ENCODE measurements at places on chromosomes 5 and 9. TPM values are rescaled to one million over a fixed set of nuclear protein-coding genes. Genes with fewer than 3 reads are reported as not detected.

DNA sequence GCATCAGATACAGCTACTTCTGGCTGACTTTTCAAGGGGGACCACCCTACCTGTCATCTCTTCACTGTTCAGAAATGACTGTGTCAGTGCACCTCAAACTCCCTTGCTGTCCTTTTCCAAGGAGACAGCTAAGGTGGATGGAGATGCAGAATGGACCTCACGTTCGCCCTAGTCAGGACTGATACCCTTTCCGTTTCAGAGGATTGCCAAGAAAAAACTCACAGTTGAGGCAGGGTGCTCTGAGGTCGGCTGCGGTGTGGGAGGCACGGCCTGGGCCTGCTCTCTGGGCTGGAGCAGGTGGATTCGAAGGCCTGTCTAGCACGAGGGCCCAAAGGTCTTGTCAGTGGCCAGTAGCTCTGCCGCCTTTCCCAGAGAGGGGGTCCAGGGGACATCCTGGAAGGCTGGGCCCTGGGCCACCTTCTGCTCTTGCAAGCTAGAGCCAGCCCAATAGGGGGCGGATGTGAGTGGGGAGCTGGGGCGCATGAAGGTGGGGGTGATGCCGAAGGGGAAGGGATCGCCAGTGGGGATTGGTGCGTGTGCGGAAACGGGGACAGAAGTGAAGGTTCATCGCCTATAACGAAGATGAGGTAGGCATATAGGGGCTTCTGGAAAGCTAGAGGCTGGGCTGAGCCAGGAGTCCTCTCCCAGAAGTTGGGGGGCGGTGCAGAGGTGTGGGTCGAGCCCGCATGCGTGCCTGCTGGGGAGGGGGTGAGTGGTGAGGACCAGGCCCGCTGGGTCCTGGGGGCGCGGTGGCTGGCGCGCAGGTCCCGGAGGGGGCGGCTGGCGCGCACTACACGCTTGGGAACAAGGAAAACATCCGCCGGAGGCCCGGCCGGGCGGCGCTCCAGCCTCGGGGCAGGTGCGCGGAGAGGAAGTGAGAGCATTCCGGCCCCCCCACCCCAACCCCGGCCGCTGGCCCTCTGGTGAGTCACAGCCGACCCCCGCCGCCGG lies 2.5 kb upstream of the MSMP start:
- DNase-seq, result peak; percentile 23

- DNase-seq, result no peak
Measured at GRCh38 chr5:39905356-39905755, 480.6 kb upstream of the DAB2 start.

GRCh38 chr5:80453366-80453765 lies 34.5 kb upstream of the FAM151B start:
- DNase-seq, result no peak

GRCh38 chr5:54534191-54535004 lies 16.8 kb downstream of the SNX18 start:
- DNase-seq, result no peak

DNA sequence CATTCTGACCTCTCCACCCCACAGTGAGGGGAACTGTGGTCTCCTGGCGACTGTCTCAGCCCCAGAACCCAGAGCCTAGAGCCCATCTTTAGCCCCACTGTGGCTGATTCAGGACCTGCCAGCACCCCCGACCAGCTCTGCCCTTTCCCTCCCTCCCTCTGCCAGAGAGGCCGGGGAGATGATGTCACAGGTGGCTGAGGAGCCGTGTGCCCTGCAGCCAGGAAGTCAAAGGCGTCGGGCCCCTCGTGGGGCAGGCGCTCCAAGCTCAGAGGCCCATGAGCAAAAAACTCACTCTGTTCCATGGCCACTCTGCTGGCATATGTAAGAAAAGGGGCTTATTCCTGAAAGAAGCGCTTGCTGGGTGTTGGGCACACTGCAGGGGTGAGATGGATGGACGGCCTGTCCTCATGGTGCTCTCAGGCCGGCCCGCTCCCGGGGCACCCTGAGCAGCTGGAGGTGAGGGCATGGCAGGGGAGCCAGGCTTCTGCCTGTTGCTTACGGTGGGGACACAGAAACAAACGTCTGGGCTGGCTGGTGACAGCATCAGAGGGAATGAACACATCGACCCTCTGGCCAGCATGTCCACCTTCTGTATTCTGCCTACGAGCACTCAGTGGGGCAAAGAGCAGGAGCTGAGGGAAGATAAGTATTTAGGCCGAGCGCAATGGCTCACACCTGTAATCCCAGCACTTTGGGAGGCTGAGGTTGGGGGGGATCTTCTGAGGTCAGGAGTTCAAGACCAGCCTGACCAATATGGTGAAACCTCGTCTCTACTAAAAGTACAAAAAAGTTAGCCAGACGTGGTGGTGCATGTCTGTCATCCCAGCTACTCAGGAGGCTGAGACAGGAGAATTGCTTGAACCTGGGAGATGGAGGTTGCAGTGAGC lies 41.1 kb downstream of the LAMC3 start:
- no peak for DNase-seq

ADAMTS2 gene
- not detected for total RNA-seq

Data from mammary epithelial cell (primary cell).